ENCODE measurements at places on chromosomes 16 and 17.
A peak's percentile ranks its signal among the peaks of the same experiment; 100 is the strongest.

DNA sequence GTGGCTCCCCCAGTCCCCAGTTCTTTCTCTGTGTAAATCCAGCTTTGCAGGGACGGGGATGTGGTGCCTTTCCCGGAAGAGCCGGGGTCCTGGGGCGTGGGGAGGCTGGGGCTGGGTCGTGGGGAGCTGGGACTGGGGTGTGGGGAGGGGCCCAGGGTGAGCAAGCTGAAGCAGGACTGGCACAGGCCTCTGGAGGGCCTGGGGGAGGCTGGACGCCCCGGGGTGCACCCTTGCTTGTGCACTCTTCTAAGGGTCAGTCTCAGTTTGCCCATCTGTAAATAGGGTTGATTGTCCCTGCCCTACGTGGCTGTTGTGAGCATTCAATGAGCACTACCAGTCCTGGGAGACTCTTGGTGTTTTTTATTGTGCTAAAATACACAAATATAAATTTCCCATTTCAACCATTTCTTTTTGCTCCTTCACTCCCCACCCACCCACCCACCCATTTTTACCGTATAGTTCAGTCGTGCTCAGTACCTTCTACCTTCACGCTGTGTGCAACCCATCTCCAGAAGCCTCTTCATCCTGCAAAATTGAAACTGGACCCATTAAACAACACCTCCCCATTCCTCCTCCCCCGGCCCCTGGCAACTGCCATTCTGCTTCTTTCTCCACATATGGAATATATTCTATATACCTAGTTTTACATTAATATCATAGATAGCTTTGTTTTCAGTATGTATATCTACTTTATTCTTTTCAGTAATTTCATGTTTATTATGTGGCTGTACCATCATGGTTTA is 7.8 kb upstream of the TBC1D3B start:
- no peak for DNase-seq

- DNase-seq: no peak
Measured at GRCh38 chr17:7610641-7611040, 4.1 kb downstream of the FXR2 start.

DNA sequence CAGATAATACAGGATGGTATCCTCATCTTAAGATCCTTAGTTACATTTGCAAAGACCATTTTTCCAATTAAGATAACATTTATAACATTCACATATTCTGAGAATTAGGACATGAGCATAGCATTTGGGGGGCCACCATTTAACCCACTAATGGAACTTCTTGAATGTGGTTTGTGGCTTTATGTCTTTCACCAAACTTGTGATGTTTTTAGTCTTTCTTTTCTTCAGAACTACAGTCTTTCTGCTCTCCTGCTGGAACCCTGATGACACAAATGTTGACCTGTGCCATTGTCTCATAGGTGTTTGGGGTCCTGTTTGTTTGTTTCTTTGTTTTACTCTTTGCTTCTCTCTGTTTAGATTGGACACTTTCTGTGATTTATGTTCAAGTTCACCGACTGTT is 23.2 kb downstream of the COX11 start:
- DNase-seq: no peak

GRCh38 chr16:85422196-85422631 is 190.9 kb upstream of the GSE1 start:
- DNase-seq: peak; percentile 53

GRCh38 chr17:43754947-43755346 is 3.6 kb downstream of the SOST start:
- DNase-seq: no peak
